Smooth muscle cell of the coronary artery (primary cell): ENCODE measurements at places on chromosomes 3 and 15. TPM values are rescaled to one million over a fixed set of nuclear protein-coding genes. Genes with fewer than 3 reads are reported as not detected.

The DENND6A gene
- total RNA-seq = 11.3 and 11.7 TPM in 2 replicates

The C15orf39 gene
- 0.94 and 2.3 TPM in 2 replicates for total RNA-seq

The ABI3BP gene
- 1.6 and 48.2 TPM in 2 replicates for total RNA-seq

The IREB2 gene
- 13.3 and 15.9 TPM in 2 replicates for total RNA-seq

The TBC1D23 gene
- 51.1 and 53.5 TPM in 2 replicates for total RNA-seq

The IMPG2 gene
- total RNA-seq = 0.23 and 0.35 TPM in 2 replicates

The CIDEC gene
- not detected in 2 replicates for total RNA-seq

The CCRL2 gene
- total RNA-seq = 0.12 TPM in 1 of 2 replicates, not detected in the other

The SPTBN5 gene
- 0.12 and 0.23 TPM in 2 replicates for total RNA-seq
